ENCODE measurements at places on chromosomes 2 and 18. TPM values are rescaled to one million over a fixed set of nuclear protein-coding genes. Genes with fewer than 3 reads are reported as not detected.

DNA sequence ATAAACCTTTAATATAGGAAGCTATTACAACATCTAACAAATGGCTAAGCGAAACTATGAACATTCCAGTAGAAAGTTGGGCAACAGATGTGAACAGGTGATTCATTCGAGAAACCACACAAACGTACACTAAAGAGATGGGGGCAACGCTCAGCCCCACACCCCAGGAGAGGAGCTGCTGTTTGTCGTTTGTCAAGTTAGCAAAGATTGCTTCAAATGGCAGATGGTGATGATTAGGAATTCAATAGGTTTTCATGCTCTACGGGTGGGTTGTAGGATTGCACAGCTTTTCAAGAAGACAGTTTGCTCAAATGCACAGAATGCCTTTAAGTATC lies 154.7 kb upstream of the HDAC4 start:
- no peaks in the 10 kb centered on the region for H3K4me1 ChIP-seq
- DNase-seq: no peak
- no peak overlapping the region for H3K4me3 ChIP-seq
- H3K36me3 ChIP-seq: no peaks in the 10 kb centered on the region

DNA sequence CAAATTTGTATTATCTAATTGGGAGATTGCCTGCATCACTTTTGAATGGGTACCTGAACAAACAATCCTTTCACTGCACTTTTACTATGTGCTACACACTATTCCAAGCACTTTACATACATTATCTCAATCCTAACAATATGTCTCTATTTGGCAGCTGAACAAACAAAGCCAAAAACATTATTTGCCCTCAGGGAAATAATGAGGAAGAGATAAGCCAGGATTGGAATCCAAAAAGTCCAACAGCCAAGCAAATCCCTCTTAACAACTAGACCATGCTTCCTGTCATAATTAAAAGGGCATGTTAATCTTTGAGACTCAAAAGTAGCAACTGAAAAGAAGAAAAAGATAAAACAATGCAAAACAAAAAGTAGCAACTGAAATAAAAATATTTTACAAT lies 32.1 kb downstream of the RPRD1A start:
- H3K4me3 ChIP-seq: no peak overlapping the region
- DNase-seq: no peak
- no peaks in the 10 kb centered on the region for H3K27me3 ChIP-seq
- no peak overlapping the region for H3K27ac ChIP-seq

DNA sequence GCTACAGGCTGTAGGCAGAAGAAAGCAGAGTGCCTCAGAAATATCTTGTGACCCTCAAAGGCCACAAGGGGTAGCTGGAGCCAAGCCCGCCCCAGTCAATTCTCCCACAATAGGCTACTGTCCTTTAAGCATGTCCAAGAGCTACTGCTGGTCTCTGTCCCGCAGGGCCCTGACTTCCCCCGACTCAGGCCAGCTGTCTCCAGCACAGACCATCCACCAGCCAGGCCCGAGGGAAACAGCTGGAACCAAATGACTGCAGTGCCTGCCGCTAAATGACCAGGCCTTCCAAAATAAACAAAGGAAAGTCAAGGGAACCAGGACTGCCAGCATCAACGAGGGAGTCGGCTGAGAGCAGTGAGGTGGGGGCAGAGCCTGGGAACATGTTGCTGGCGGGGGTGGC lies 36.7 kb downstream of the MCFD2 start:
- no peaks in the 10 kb centered on the region for H3K27me3 ChIP-seq
- no peak overlapping the region for H3K27ac ChIP-seq
- no peaks in the 10 kb centered on the region for H3K4me1 ChIP-seq
- DNase-seq: no peak
- H3K4me3 ChIP-seq: no peak overlapping the region
- H3K36me3 ChIP-seq: no peaks in the 10 kb centered on the region

DNA sequence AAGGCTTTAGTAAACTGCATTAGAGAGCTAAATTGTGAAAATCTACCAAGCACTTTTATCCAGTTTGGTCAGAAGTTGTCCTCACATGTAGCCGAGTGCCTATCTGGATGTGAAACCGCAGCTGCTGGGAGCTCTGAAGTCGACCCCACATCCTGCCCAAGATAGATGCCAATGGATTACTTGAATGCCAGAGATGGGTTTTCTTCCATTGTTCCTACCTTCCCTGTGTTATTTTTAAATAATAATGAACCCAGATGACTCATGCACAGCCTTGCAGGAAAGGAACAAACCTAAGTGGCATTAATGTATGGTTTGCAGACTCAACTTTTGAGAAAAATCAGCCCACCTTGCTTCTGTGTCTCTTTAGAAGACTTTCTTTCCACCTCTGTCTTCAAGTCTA lies 408.5 kb downstream of the FBXO15 start:
- no peaks in the 10 kb centered on the region for H3K36me3 ChIP-seq
- no peaks in the 10 kb centered on the region for H3K4me1 ChIP-seq

- no peak overlapping the region for H3K27ac ChIP-seq
- H3K27me3 ChIP-seq: peaks cover 15% of the 10 kb centered on the region
- peaks cover 11% of the 10 kb centered on the region for H3K4me1 ChIP-seq
- DNase-seq: no peak
- no peaks in the 10 kb centered on the region for H3K36me3 ChIP-seq
These were observed 269.3 kb upstream of the ID2 start for GRCh38 chr2:8412586-8412985.

- no peak for DNase-seq
- H3K27ac ChIP-seq: no peak overlapping the region
- no peaks in the 10 kb centered on the region for H3K4me1 ChIP-seq
- H3K27me3 ChIP-seq: no peaks in the 10 kb centered on the region
These were observed 585.0 kb downstream of the NR4A2 start for GRCh38 chr2:155747531-155747930.

DNA sequence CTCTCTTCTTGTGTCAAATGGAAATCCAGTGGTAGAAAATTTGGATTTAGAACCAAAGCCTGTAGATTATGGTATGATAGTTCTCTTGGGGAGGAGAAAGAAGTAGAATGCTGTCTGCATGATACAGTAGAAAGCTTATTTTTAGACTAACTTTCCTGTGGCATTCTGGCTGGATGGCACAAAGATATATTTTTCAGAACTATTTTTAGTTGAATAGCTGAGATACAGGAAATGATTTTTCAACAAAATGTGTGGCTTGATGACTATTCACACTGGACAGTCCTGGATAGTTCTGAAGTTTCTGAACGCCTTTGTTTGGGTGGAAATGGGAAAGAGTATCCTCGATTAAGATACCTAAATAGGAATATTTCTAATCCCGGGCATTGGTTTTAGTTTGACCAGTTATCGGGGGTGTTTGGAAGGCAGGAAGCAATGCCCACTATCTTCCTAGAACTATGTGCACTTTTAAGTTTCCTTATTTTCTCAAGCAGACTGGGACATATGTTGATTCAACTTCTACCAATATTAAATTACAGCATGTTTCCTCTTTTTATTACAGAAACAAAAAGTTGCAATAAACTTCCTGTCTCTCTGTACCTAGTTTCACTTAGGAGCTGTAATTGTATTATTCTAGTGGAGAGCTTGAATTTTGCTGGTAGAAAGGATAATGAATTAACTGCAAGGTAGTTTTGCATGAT lies 32.1 kb downstream of the GDF7 start:
- H3K27me3 ChIP-seq: no peaks in the 10 kb centered on the region
- peaks cover 10% of the 10 kb centered on the region for H3K36me3 ChIP-seq
- no peak for DNase-seq
- peak overlapping the region; percentile 51 for H3K27ac ChIP-seq
- peaks cover 29% of the 10 kb centered on the region for H3K4me1 ChIP-seq

GRCh38 chr2:15889442-15890123 lies 50.8 kb upstream of the MYCN start:
- H3K27me3 ChIP-seq: no peaks in the 10 kb centered on the region
- no peak overlapping the region for H3K4me3 ChIP-seq
- no peaks in the 10 kb centered on the region for H3K4me1 ChIP-seq
- DNase-seq: no peak
- H3K27ac ChIP-seq: no peak overlapping the region

- no peaks in the 10 kb centered on the region for H3K4me1 ChIP-seq
- no peaks in the 10 kb centered on the region for H3K36me3 ChIP-seq
- no peak overlapping the region for H3K27ac ChIP-seq
- H3K4me3 ChIP-seq: no peak overlapping the region
These were observed 175.2 kb upstream of the PKDCC start for GRCh38 chr2:41872646-41873045.

GRCh38 chr2:156435718-156436496 lies at the start of gene GPD2:
GPD2 (plus strand) TSS chr2:156436379; CDS start chr2:156476106, 39,727 bp downstream.
- H3K36me3 ChIP-seq: peaks cover 5% of the 10 kb centered on the region
- DNase-seq: peak; percentile 72
- peak within 1 kb of the TSS; percentile 95 for H3K4me3 ChIP-seq
- peaks cover 31% of the 10 kb centered on the region for H3K4me1 ChIP-seq
- no peaks in the 10 kb centered on the region for H3K27me3 ChIP-seq

DNA sequence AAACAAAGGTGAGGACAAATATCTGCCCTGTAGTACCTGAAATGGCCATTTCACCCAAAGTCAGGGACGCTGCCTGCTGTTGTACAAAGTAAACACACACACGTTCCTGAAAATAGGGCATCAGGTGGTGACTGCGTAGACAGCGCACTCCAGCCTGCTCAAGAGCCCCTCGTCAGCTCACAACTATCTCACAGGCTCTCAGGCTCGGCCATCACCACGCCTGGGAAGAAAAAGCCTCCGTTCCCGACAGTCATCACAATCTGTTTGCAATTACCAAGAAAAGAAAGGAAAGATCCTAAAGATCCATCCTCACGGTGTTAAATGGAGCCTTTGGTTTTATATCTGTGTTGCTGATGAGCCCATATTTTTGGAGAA lies 230.2 kb downstream of the ZNF516 start:
- H3K36me3 ChIP-seq: no peaks in the 10 kb centered on the region
- no peaks in the 10 kb centered on the region for H3K4me1 ChIP-seq
- no peak for DNase-seq
- no peaks in the 10 kb centered on the region for H3K27me3 ChIP-seq
- H3K4me3 ChIP-seq: no peak overlapping the region
- H3K27ac ChIP-seq: no peak overlapping the region

- H3K4me1 ChIP-seq: no peaks in the 10 kb centered on the region
- H3K27me3 ChIP-seq: peaks cover 4% of the 10 kb centered on the region
- no peak overlapping the region for H3K27ac ChIP-seq
- H3K4me3 ChIP-seq: no peak overlapping the region
- DNase-seq: no peak
These were observed 79.5 kb upstream of the CTDP1 start for GRCh38 chr18:79600141-79600540.

DNA sequence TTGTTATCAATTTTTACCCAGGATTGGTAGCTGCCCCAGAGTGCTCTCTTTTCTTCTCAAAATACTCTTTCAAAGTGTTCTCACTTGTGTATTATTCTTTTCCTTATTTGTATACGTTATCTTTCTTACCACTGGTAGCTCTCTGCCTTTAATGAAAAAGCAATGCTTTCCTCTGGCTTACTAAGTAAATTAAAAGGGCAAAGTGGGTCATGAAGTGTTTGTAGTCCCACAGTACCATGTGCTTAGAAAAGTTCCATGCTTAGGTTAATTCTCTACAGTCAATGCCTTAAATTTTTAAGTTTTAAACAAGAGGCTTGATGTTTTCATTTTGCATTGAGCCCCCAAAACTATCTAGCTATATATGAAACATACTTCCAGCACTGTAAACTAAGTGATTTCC lies 300.2 kb downstream of the ASXL3 start:
- H3K4me1 ChIP-seq: no peaks in the 10 kb centered on the region
- no peaks in the 10 kb centered on the region for H3K27me3 ChIP-seq
- no peak for DNase-seq
- H3K27ac ChIP-seq: no peak overlapping the region
- H3K4me3 ChIP-seq: no peak overlapping the region

DNA sequence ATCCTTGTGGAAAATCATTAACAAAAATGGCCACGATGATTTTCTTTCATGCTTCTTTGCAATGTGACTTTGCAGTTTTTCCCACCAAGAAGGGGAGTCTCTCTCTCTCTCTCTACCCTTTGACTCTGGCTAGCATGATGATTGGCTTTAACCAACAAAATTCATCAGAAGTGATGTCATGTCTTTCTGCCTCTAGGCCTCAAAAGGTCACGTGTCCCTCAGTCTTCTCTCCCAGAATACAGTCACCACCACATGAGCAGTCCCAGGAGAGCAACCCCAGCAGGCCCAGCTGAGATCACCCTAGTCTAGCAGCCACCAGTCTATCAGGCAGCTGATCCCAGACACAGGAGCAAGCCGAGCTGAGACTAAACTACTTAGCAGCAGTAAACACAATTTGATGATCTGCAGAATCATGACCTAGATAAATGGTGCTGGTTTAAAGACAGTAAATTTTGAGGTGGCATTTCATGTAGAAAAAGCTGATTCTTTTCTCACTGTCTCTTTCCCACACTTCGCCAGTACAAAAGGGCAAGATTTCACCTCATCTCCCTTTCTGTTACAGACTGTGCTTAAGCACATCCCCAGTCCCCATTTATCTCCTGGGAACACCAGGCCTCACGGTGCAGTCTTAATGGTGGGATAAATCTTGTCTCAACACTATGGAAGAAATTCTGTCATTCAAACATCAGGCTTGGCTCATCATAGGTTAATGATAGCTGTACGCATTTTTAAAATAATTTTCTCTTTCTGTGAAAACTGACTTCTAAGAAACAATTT lies 132.7 kb downstream of the SCG2 start:
- H3K27ac ChIP-seq: no peak overlapping the region
- H3K36me3 ChIP-seq: no peaks in the 10 kb centered on the region
- no peaks in the 10 kb centered on the region for H3K4me1 ChIP-seq
- no peak overlapping the region for H3K4me3 ChIP-seq

GRCh38 chr2:234493796-234494195 lies 3.1 kb downstream of the ARL4C start:
- no peak overlapping the region for H3K27ac ChIP-seq
- DNase-seq: no peak
- H3K4me1 ChIP-seq: peaks cover 77% of the 10 kb centered on the region

The RELCH gene
- total RNA-seq: 45.4 TPM

The ERBB4 gene
- total RNA-seq: not detected

The SLC11A1 gene
- 0.93 TPM for total RNA-seq

The CXCR1 gene
- not detected for total RNA-seq

The LDAH gene
- total RNA-seq: 31.7 TPM

The MARS2 gene
- total RNA-seq: 14.6 TPM

The ANKRD36B gene
- 25.5 TPM for total RNA-seq

The ESPNL gene
- 0.42 TPM for total RNA-seq

The ABCB11 gene
- not detected for total RNA-seq

The G6PC2 gene
- not detected for total RNA-seq

The GAREM1 gene
- total RNA-seq: not detected

The RIF1 gene
- 51.1 TPM for total RNA-seq

The MGAT4A gene
- total RNA-seq: 15.7 TPM

The AMMECR1L gene
- 14.9 TPM for total RNA-seq

The EFEMP1 gene
- total RNA-seq: not detected

The UGT1A8 gene
- total RNA-seq: not detected

The ST8SIA5 gene
- not detected for total RNA-seq

The PDE11A gene
- total RNA-seq: not detected

The NDUFAF7 gene
- 22.4 TPM for total RNA-seq

The CAD gene
- total RNA-seq: 55.9 TPM

The SDC1 gene
- total RNA-seq: not detected

The ERMN gene
- 4.9 TPM for total RNA-seq

All from activated B cell treated with CpG ODN at 0.5 μM for 24 hours (primary cell).